ENCODE measurements at places on chromosomes 3 and 15.

- DNase-seq: no peak
Measured at GRCh38 chr15:53910852-53911251, 67.4 kb upstream of the UNC13C start.

- DNase-seq: no peak
Measured at GRCh38 chr3:69338911-69339310, 47.0 kb downstream of the FRMD4B start.

DNA sequence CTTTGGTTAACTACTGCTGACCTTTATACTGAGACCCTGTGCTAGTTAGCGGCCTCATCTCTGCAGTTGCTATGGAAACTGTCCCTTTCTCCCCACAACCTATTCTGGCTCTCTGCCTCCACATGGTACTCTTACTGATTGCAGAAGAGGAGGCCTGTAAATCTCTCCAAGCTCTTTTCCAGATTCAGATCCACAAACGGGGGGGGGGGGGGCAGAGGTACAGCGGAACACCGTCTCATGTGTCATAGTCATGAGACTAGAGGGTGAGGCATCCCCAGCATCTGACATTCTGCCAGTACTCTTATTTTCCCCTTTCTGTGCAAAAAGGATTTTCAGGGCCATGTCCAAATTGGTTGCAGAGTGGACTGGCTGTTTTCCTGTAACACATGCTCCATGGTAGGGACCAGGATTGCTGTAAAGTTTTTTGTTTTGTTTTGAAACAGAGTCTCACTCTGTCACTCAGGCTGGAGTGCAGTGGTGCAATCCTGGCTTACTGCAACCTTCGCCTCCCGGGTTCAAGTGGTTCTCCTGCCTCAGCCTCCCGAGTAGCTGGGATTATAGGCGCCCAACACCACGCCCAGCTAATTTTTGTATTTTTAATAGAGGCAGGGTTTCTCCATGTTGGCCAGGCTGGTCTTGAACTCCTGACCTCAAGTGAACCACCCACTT lies 8.3 kb upstream of the MAP1A start:
- no peak for DNase-seq

DNA sequence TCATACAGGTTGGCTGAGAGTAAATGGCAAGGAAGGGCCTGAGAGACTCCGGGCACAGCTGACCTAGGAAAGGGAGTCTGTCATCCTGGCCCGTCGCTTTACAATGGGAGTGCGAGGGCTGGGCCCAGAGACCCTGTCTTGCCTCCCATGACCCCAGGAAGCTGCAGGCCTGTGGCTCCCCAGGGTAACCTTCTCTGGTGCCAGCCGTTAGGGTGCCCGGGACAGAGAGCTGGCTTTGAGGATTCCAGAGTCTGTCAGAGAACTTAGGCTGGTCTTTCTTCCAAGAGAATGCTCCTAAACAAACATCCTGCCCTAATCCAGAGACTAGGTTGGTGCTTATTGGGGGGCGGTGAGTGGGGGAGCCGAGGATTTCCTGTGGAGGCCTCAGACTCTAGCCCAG lies 18.5 kb downstream of the ZNF710 start:
- no peak for DNase-seq

DNA sequence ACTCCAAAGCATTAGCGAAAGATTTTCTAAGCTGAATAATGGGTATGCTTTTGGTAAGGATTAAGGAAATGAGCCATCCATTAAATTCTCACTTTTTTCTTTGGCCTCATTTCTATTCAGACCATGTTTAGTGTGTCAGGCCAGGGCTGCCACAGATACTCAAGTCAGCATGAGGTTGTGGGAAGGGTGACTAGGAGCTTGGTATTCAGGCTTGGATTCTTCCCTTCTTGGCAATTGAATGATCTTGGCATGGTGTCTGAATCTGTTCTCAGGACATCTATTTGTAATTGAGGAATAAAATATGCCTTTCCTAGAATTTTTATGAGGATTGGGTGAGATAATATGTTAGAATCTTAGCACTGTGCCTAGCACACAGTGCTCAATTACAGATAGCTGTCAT lies 11.2 kb downstream of the CCNB2 start:
- DNase-seq: no peak

GRCh38 chr3:32832193-32832592 lies 14.4 kb downstream of the TRIM71 start:
- DNase-seq: no peak

- DNase-seq: no peak
Measured at GRCh38 chr15:87099916-87100315, 1020.2 kb downstream of the AGBL1 start.

- DNase-seq: peak; percentile 3
Measured at GRCh38 chr3:191051037-191051436, 148.0 kb upstream of the OSTN start.
